Right ventricle myocardium inferior (tissue), 1 donor: ENCODE measurements at places on chromosomes 5 and 9. TPM values are rescaled to one million over a fixed set of nuclear protein-coding genes. Genes with fewer than 3 reads are reported as not detected.

GRCh38 chr5:147098233-147098790 is 136.5 kb upstream of the STK32A start:
- DNase-seq = no peak

- DNase-seq = no peak
These were observed 34.3 kb upstream of the RPS23 start for GRCh38 chr5:82312373-82312856.

- DNase-seq = no peak
These were observed 83.1 kb upstream of the SMIM32 start for GRCh38 chr5:136276087-136276486.

DNA sequence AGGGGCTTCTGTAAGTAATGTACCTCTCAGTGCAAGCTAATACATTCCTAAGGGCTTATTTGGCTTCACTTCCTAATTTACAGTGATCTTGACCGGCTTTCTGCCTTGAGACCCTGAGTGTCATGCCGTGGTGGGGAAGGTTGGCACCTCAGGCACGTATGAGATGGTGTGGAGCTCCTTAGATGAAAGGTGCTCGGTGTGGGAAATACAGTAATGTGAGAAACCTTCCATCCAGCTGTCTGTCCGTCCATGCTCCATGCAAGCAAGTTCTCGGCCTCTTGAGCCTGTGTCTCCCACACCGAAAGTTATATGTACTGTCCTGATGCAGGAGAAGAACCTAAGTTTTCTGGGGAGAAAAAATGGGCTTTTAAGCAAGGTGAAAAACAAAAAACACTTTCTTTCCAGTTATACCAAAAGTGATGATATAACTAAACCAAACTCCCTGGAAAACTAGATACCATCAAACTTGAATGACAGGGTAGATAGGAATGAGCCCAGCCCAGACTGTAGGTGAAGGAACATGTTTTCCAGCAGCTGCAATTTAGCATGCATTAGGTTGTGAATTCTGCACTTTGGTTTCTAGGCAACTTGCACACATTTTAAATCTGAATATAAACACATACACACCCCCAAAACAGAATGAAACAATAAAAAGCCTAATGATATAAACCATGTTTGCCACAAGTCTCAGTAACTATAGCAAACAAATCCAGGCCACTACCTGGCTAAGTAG is 279.6 kb downstream of the FANCC start:
- no peak for DNase-seq

GRCh38 chr9:6418764-6419163 is 5.8 kb downstream of the UHRF2 start:
- DNase-seq = no peak

Gene DNAI1
- not detected for total RNA-seq

Gene ARHGEF39
- 0.22 TPM for total RNA-seq

Gene PALM2AKAP2
- 90.1 TPM for total RNA-seq
